Inflammatory macrophage treated with lipopolysaccharide for 4 hours (primary cell): ENCODE measurements at places on chromosomes 16 and 17.

DNA sequence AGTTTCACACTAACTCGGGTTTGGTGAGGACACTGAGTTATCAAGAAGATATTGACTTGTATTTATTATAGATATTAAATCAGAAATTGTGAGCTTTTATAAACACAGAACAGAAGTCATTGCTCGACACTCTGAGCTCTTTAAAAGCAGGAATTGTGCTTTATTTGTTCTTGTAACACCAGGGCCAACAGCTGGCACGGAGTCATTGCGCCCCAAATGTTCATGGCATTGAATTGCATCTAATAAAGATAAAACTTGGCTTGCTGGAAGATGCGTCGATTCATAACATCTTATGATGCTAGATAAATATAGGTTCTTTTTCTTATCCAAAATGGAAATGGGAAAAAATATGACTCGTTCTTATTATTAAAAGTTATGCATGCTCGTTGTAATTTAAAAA is 11.8 kb upstream of the MLYCD start:
- DNase-seq = no peak

- no peak for DNase-seq
Measured at GRCh38 chr17:80668375-80669148, 123.9 kb downstream of the RPTOR start.

DNA sequence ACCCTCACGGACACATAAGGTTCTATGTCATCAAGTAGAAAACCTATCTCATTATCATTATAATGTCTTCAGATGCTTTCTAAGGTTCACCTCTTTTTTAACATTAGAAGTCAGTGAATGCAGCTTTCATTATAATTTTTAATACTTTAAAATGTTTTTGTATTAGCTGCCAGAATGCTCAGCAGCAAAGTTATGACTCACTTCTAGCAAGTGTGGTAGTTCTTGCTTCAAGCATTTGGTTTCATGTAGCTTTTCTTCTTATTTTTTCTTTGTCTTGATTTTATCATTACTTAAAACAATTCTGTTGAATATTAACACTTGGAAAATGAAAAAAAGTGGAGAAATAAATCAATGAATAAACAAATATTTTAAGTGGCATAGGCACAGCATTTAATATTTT is 23.4 kb downstream of the LPCAT2 start:
- DNase-seq = no peak

DNA sequence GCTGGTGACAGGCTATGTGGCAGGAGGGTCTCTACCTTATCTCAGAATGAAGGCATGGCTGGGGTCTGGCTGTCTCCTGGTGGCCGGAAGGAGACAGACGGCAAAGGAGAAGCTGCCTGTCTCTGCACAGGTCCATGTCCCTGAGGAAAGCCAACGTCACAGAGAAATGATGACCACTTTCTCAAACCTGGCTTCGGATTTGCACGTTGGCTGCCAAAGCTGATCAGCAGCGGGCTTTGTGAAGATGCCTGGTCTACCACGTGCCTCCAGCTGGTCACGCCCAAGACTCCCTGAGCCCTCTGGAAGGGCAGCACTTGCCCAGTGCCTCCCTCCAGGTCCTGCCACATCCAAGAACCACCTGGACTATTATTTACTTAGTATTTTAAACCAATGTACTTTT is 8.4 kb downstream of the DEXI start:
- DNase-seq = no peak

- DNase-seq = no peak
Measured at GRCh38 chr16:88978608-88979346, 1.8 kb upstream of the CBFA2T3 start.
